ENCODE measurements at places on chromosomes 13 and 19.

DNA sequence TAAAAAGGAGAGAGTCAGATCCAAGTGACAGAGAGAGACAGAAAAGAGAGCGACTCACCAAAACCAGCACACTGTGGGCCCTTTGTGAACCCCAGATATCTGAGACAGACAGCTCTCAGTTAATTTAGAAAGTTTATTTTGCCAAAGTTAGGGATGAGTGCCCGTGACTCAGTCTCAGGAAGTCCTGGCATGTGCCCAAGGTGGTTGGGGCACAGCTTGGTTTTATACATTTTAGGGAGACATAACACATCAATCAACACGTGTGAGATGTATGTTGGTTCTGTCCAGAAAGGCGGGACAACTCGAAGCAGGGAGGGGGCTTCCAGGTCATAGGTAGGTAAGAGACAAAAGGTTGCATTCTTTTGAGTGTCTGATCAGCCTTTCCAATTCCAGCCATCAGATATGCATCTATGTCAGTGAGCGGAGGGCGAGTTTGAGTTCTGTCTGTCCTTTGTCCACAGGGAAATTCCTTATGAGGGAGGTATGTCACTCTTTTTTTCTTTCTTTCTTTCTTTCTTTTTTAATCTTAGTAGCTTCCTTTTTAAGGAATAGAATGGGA, 37.2 kb upstream of the ATP11A start:
- no peak for DNase-seq

GRCh38 chr19:4794971-4795370, 3.4 kb downstream of the FEM1A start:
- no peak for DNase-seq

DNA sequence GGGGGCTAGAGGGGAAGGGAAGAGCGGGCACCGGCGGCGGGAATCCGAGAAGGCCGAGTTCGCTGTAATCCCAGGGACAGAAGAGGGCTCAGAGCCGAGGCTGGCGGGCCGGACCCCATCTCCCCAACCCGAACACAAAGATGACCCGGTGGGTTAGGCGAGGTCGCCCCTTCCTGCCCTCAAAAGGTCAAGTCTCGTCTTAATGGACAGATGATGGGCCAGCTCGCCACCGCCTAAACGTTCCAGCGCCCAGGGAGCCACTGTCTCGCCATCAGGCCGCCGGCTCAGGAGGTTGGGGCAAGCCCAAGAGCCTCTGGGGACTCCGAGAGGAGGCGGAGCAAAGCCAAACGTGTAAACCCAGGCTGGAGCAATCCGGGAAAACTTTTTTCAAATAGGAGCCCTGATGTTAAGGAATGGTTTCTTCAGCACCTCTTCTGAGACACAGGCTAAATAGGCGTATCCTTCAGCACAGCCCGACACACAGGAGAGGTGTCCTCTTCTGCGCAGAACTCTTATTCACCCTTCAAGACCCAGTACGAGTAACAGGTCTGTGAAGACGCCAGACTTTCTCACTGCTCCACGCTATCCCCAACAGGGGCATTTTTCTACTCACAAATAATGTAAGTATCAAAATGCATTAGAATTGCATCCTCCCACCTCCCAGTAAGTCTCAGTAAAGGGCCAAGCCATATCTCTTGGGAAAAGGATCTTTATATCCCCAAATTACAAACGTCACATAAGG, 6.3 kb upstream of the POU4F1 start:
- no peak for DNase-seq

DNA sequence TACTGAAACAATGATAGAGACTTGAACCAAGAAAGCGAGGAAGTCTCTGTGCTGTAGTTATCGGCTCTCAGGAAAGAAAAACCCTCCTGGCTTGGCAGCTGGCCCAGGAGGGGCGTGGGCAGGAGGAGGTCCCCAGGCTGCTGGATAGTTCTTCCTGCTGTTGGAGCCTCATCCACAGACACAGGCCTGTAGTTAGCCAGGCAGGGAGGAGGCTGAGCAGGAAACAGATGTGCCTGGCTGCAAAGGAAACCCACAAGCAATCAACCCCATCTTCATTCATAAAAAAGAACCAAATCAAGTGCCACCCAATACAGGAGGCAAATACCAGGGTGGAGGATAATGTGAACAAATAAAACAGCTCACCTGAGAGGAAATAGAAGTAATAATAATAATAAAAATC, 86.2 kb downstream of the IRS2 start:
- DNase-seq = no peak

DNA sequence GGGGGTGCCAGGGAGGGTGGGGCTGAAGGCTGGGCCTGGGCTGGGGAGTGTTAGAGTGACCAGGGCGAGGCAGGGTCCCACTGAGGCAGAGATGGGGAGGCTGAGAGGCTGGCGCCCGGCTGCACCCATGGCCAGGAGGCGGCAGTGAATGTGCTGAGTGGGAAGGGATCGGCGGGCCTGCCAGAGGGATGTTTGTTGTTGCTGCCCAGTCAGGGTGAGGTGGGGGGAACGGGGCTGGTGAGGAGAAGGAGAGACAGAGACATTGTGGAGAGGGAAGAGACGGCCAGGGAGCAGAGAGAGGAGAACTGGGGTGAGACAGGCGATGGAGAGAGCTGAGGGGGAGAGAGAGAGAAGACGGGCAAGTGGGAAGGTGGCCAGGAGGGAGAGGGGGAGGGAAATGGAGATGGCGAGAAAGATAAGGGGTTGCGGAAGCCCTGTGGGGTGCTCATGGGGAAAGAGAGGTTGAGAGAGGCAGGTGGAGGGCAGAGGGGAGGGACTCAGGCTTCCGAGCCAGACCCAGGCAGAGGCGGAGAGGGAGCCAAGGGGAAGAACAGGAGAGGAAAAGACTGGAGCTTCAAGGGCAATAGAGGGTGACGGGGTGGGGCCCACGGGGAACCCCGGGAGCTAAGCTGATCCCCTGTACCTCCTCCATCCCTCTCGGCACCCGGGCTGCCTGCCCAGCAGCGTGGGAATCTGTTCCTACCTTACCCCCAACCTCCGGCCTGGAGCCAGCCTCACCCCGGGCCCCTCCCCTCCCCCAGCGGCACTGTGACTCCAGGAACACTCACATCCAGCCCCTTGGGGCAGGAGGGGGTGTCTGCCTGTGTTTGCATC, 690 bp upstream of the B3GNT8 start:
- no peak for DNase-seq

GRCh38 chr13:40146611-40147117, 491.2 kb downstream of the COG6 start:
- no peak for DNase-seq

DNA sequence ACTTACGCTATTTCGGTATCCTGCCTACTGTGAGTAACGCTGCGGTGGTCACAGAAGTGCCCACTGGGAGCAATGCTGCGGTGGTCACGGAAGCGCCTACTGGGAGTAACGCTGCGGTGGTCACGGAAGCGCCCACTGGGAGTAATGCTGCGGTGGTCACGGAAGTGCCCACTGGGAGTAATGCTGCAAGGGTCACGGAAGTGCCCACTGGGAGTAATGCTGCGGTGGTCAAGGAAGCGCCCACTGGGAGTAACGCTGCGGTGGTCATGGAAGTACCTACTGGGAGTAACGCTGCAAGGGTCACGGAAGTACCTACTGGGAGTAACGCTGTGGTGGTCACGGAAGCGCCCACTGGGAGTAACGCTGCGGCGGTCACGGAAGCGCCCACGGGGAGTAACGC, 52.1 kb upstream of the SOX1 start:
- DNase-seq = no peak

- no peak for DNase-seq
Measured at GRCh38 chr13:30619731-30620130, 2.0 kb downstream of the USPL1 start.

DNA sequence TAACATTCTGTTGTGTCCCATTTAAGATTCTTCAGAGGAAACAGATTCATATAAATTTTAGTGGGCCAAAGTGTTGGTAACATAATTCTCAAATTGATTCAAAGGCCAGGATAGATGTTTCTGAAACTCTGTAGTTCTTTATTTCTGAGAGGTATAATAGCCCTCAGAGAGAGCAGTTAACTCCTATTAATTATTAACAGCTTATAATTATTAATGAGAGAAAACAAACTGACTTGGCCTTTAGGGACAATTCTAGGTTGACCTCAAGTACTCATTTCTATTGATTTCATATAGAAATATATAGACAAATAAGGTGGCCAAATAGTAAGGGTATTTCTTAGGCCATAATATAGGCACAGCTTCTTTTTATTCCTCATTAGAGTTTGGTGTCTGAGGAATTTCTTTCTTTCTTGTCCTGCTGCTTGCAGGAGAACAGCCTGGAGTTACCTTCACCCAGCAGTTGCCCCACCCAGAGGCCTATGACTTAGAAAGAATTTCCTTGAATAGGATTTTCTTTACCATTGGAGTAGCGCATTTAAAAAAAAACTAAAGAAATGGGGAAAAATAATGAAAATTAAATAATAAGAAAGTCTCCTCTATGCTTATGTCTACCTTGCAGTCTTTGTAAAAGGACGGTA, 1430.1 kb upstream of the SPRY2 start:
- no peak for DNase-seq

- no peak for DNase-seq
Measured at GRCh38 chr13:85772367-85772766, 26.9 kb downstream of the SLITRK6 start.

DNA sequence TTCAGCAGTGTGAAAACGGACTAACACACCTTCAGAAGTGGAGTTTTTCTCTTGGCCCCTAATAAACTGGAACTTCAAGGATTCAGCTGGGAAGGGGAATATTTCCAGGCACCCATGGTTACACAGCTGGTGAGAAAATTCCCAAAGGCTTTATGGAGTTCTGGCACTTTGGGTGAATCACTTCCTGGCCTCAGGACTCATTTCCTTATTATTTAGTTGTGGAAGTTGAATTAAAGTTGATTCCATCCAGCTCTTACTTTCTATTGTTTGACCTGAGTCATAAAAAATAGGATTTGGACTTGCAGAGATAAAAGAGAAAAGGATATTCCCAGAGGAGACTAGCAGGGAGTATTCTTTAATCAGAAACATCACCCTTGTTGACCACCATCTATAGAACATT, 882.1 kb downstream of the UQCRFS1 start:
- DNase-seq = no peak

GRCh38 chr13:103537616-103538015, 471.4 kb upstream of the SLC10A2 start:
- no peak for DNase-seq

DNA sequence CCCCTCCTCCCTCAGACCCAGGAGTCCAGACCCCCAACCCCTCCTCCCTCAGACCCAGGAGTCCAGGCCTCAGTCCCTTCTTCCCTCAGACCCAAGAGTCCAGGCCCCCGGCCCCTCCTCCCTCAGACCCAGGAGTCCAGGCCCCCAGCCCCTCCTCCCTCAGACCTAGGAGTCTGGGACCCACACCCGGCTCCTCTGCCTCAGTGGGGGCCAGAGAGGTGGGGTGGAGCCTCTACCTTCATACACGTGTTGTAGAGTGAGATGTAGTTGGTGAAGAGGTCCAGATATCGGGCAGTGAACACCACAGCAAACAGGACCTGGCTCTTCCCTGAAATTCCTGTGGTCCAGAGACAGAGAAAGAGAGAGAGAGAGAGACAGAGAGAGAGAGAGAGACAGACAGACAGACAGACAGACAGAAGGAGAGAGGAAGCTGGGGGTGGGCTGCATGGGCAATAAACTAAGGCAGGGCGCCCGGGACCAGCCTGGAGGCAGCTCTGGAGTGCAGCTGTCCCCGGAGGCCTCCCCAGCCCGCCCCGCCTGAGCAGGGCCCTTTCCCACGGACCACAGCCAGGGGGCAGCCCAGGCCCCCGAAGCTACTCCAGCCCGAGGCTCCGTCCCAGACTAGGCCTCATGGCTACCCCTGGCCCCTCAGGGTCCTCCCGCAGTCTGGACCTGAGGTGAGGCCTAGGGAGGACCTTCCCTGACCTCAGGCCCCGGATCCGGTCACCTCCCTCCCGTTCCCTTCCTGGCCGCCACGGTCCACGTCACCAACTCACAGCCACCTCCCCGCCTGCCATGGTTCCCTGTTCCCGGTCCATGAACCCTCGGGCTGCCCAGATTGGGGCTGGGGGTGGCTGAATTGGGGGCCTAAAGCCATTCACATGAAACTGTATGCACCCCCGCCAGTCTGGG, 907 bp downstream of the KDELR1 start:
- no peak for DNase-seq

- DNase-seq = no peak
Measured at GRCh38 chr19:29524912-29525831, 622 bp upstream of the VSTM2B start.

DNA sequence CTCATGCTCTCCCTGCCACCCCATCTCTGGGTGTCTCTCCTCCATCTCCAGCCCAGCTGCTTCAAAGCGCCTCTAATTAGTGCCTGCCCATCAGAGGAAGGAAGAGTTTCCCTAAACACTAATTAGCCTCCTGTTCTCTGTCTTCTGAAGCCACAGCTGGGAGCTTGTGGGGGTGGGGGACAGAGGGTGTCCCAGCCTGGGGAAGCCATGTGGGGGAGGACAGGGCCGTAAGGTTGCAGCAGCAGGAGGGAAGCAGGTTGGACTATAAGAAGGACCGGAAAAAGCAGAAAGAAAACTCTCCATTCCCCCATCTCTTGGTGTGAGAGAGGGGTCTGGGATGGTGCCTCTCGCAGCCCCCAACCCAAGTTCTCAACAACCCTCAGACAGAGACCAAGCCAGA, 26.2 kb downstream of the SLC8A2 start:
- DNase-seq = no peak

GRCh38 chr13:112791663-112792440, 102.0 kb downstream of the ATP11A start:
- no peak for DNase-seq

DNA sequence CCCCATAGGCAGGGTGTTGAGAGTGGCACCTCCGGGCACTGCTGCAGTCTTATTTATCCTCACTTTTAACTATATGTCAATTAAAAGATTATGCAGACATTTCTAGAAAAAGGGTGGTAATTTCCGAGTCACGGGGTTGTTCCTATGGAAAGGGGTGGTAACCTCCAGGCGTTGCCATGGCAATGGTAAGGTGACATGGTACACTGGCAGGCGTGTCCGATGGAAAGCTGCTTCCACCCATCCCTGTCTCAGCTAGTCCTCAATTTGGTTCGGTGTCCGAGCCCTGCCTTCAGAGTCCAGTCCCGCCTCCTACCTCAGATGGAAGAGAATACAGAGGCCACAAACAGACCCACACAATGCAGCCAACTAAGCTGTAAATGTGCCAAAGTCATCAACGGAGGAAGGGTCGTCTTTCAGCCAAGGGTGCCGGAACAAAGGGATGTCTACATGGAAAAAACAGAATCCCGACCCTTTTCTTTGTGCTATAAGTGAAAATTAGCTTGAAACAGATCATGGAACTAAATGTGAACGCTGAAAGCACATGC, 72.6 kb upstream of the C13orf46 start:
- DNase-seq = no peak

DNA sequence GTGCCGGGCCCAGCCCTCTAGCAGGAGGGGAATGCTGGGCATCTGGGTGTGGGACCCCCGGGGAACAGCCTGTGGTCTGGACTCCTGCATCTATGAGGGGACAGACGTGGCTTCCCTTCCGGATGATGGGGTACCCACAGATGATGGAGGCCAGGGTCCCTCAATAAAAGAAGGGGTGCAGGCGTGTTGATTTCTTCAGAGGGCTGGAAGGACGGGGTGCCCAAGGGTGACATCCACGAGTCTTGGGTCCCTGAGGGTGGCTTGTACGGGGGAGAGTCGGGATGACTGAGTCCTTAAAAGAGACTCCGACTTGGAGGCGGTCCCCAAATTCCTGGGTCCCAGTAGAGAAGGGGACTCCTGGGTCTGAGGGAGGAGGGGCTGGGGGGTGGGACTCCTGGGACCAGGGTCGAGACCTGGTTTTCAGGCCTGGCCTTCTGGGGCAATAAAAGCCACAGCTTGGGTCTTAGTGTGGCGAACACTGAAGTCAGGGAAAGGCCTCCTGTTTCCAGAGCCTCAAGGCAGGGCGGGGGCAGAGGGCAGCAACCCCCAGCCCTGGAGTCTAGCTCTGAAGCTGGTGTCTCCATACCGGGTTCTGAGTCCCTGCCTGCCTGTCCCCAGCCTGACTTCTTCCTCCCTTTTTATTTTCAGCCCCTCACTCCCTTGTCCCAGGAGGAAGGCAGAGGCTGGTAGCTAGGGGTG, 459 bp upstream of the GRIN2D start:
- DNase-seq = no peak

Data from stimulated activated CD4-positive, alpha-beta T cell treated with anti-CD3 and anti-CD28 coated beads, Interleukin-1b, Interleukin-23, amount 100 ng/mL, for 1 hour (primary cell).